ENCODE measurements at places on chromosomes 3 and 15.

- peaks cover 23% of the 10 kb centered on the region for H3K27me3 ChIP-seq
- H3K4me3 ChIP-seq: peak overlapping the region; percentile 89
- peaks cover 10% of the 10 kb centered on the region for H3K36me3 ChIP-seq
Observed at GRCh38 chr15:83108266-83109219, 1.1 kb downstream of the TM6SF1 start.

DNA sequence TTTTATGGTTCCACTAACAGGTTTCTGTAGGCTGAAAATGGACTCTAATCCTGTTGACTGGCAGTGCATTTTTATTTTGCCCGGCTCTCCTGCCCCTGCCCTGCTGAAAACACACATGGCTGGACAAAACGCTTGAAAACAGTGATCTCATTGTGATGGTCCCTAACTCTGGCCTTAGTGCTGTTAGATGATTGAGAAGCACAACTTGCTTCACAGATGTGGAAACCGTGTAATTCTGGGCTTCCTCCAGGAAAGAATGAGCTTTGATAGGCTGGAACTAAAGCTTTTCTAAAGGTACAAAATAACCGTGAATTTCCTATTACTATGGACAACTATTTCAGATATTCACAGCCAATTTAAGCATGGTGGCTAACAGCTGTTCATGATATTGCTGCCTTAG lies 121.4 kb downstream of the VGLL3 start:
- H3K36me3 ChIP-seq: no peaks in the 10 kb centered on the region
- DNase-seq: no peak
- H3K4me1 ChIP-seq: no peaks in the 10 kb centered on the region
- no peak overlapping the region for H3K27ac ChIP-seq

- DNase-seq: no peak
- peaks cover 15% of the 10 kb centered on the region for H3K27me3 ChIP-seq
- H3K36me3 ChIP-seq: no peaks in the 10 kb centered on the region
- no peak overlapping the region for H3K4me3 ChIP-seq
Observed at GRCh38 chr3:184663756-184664155, 48.1 kb downstream of the MAGEF1 start.

- no peaks in the 10 kb centered on the region for H3K36me3 ChIP-seq
- H3K27ac ChIP-seq: no peak overlapping the region
- H3K4me3 ChIP-seq: no peak overlapping the region
- no peaks in the 10 kb centered on the region for H3K4me1 ChIP-seq
- DNase-seq: no peak
Observed at GRCh38 chr3:174477491-174477890, 381.6 kb upstream of the NAALADL2 start.

DNA sequence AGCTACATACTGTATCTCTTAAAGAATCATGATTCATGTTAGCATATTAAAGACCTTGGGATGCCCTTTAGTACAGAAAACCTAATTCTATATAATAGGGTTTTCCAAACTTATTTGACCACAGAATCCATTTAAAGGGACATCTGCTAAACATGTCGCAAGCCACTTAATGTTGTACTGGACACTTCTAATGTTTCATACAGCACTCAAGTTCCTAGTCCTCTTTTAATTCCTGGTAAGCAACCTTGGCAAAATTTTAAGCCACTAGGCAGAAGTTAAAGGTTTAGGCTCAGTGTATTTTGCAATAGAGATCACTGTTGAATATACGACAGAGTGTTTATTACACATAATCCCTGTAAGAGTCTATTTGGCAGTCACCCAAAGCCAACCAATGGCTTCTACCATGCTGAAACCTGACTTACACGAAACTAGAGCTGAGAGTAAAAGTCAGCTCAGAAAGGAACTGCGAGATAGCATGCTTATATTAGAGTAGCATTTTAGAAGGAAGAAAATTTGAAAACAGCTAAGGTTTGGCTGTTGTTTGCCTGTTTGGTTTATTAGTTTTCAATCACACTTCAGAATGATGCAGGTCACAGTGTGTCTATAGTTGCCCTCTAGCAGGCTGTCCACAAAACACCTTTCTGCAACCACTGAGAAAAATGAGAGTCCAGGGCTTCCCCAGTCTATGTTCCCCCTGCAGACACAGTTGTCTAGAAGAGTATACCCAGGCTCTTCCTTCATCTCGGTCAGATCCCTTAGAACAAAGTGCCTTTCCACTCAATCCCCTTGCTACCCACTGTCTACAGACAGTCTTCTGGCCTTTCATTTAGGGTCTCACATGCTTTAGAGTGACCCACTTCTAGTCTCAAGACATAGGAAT lies 104.4 kb downstream of the FMN1 start:
- peaks cover 2% of the 10 kb centered on the region for H3K27me3 ChIP-seq
- H3K27ac ChIP-seq: no peak overlapping the region
- H3K4me1 ChIP-seq: peaks cover 2% of the 10 kb centered on the region
- DNase-seq: no peak
- H3K36me3 ChIP-seq: no peaks in the 10 kb centered on the region

- peaks cover 12% of the 10 kb centered on the region for H3K4me1 ChIP-seq
- H3K36me3 ChIP-seq: no peaks in the 10 kb centered on the region
- no peak for DNase-seq
- H3K27ac ChIP-seq: no peak overlapping the region
- no peak overlapping the region for H3K4me3 ChIP-seq
Observed at GRCh38 chr3:134854254-134854653, 59.2 kb downstream of the EPHB1 start.

DNA sequence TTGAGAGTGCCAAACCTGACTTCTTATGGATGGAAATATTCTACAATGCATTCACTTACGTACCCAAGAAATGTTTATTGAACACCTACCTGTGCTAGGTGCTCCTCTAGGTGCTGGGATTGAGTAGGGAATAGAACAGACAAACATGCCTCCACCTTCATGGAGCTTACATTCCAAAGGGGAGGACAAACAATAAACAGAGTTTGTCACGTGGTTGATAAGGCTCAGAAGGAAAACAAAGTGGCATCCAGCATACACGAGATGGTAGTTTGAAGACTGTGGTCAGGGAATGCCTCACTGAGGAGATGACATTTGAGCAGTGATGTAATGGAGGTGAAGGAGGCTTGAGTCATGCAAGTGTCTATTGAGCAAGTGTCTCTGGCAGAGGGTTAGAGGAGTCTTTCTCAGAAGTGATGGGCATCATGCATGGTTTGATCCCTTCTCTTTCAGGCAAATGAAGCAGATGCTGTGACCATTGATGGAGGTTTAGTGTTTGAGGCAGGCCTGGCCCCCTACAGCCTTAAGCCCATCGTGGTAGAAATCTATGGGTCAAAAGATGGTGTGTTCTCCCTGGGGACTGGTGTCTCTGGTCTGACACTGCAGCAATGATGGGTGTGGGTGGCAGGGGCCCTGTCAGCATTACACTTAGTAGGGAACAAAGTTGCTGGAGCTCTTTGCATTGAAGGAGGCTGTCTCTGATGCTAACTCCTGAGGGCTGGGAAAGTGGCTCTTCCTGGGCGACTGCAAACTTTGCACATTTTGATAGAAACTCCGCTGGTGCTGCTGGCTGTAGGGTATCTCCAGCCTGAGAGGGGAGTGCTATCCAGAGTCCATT lies 29.7 kb upstream of the TOPBP1 start:
- H3K36me3 ChIP-seq: no peaks in the 10 kb centered on the region
- no peak for DNase-seq
- H3K4me1 ChIP-seq: no peaks in the 10 kb centered on the region
- H3K27me3 ChIP-seq: peaks cover 3% of the 10 kb centered on the region
- H3K27ac ChIP-seq: no peak overlapping the region
- no peak overlapping the region for H3K4me3 ChIP-seq

GRCh38 chr15:32981536-32981935 lies 213.0 kb downstream of the FMN1 start:
- no peak overlapping the region for H3K27ac ChIP-seq
- no peaks in the 10 kb centered on the region for H3K4me1 ChIP-seq
- H3K36me3 ChIP-seq: no peaks in the 10 kb centered on the region
- no peak overlapping the region for H3K4me3 ChIP-seq
- DNase-seq: no peak

DNA sequence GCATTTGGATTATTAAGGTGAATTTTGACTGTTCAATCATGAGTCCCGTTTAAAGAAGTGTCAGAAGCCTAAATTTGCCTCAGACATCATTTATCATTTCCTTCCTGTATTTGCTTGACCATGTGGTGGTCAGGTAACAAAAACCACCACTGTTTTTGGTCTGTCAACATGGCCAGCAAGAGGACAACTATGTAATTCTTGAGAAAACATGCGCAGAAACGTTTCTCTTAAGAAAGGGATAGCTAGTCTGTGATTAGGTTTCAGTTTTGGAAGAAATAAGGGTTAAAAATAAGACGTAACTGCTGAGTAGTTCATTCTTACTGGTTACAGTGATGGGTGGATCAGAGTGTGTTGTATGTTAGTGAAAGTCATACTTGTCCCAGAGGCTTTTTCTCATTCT lies 204.5 kb downstream of the AKAP13 start:
- H3K36me3 ChIP-seq: peaks cover 48% of the 10 kb centered on the region
- H3K27ac ChIP-seq: peak overlapping the region; percentile 4
- H3K27me3 ChIP-seq: no peaks in the 10 kb centered on the region
- H3K4me1 ChIP-seq: peaks cover 64% of the 10 kb centered on the region

GRCh38 chr15:43968551-43968950 lies 141.7 kb downstream of the WDR76 start:
- peaks cover 12% of the 10 kb centered on the region for H3K27me3 ChIP-seq
- no peak overlapping the region for H3K27ac ChIP-seq
- no peaks in the 10 kb centered on the region for H3K36me3 ChIP-seq
- DNase-seq: no peak
- no peaks in the 10 kb centered on the region for H3K4me1 ChIP-seq
- no peak overlapping the region for H3K4me3 ChIP-seq

GRCh38 chr15:43748376-43748775 lies 2.1 kb downstream of the PDIA3 start:
- peak; percentile 70 for DNase-seq
- peak overlapping the region; percentile 60 for H3K27ac ChIP-seq
- H3K27me3 ChIP-seq: no peaks in the 10 kb centered on the region
- peaks cover 41% of the 10 kb centered on the region for H3K36me3 ChIP-seq

GRCh38 chr3:33273628-33274027 lies 3.6 kb upstream of the FBXL2 start:
- no peak for DNase-seq
- no peaks in the 10 kb centered on the region for H3K4me1 ChIP-seq
- H3K4me3 ChIP-seq: no peak overlapping the region
- no peaks in the 10 kb centered on the region for H3K36me3 ChIP-seq

DNA sequence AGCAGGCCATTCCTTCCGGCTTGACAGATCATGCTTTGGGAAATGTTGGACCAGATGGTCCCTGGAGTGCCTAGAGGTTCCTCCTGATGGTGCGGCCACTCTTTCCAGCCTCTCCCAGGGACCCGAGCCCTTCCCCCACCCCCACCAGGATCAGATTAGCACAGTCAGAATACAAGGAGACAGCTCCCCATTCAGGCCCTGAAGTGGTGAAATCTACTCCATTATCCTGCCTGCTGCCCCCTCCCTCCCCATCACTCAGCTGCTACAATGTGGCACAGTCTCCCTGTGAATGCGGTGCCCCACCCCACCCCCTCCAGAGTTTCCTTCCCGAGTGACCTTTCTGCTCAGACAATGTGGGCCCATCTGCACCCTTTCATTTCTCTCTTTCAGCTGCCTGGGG lies 29.4 kb downstream of the RNU5B-1 start:
- no peak for DNase-seq
- no peak overlapping the region for H3K27ac ChIP-seq
- H3K27me3 ChIP-seq: no peaks in the 10 kb centered on the region

GRCh38 chr15:77554306-77555080 lies 78.2 kb downstream of the LINGO1 start:
- H3K27me3 ChIP-seq: no peaks in the 10 kb centered on the region
- no peaks in the 10 kb centered on the region for H3K4me1 ChIP-seq
- no peak overlapping the region for H3K4me3 ChIP-seq

- no peak for DNase-seq
- H3K27me3 ChIP-seq: no peaks in the 10 kb centered on the region
- no peaks in the 10 kb centered on the region for H3K36me3 ChIP-seq
- no peaks in the 10 kb centered on the region for H3K4me1 ChIP-seq
- no peak overlapping the region for H3K4me3 ChIP-seq
- no peak overlapping the region for H3K27ac ChIP-seq
Observed at GRCh38 chr15:33526532-33526931, 215.8 kb downstream of the RYR3 start.

DNA sequence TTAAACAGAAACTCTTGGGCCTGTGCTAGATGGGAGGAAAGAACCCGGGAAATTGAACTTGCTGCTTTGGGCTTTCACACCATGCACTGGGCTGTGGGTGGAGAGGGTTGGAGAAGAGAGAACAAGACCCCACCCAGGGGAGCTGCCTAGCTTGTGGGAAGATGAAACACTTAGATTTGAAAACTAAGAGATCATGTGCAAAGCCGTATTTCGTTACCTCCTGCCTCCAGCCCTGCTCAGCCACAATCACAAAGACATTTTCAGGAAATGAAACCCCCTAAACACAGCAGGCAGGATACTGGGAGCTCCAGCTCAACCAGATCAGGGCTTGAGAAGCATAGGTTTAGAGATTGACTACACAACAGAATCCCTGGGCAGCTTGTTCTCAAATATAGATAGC lies 183.0 kb upstream of the C2CD4B start:
- H3K36me3 ChIP-seq: no peaks in the 10 kb centered on the region
- H3K4me3 ChIP-seq: no peak overlapping the region
- no peaks in the 10 kb centered on the region for H3K27me3 ChIP-seq
- H3K4me1 ChIP-seq: peaks cover 6% of the 10 kb centered on the region

DNA sequence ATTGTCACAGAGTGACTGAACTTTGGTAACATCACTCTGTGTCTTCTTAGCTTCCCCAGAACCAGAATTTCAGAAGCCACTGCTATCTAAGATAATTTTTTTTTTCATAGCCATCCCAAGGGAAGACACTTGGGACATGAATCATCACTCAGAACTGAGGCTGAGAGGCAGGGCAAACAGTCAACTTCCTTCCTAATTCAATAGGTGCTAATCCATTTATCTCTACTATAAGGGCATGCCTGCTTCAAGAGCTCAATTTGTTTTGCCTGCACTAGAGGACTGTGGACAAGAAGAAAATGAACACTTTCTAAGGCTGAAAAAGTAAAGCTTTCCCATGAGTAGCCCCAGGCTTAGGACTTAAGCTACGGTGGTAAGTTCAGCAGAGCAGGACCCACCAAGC lies 56.7 kb upstream of the MYRIP start:
- no peaks in the 10 kb centered on the region for H3K36me3 ChIP-seq
- DNase-seq: no peak
- no peak overlapping the region for H3K27ac ChIP-seq
- H3K27me3 ChIP-seq: no peaks in the 10 kb centered on the region
- H3K4me1 ChIP-seq: no peaks in the 10 kb centered on the region
- H3K4me3 ChIP-seq: no peak overlapping the region

GRCh38 chr3:80688814-80689213 lies 921.0 kb upstream of the ROBO1 start:
- H3K27ac ChIP-seq: no peak overlapping the region
- no peaks in the 10 kb centered on the region for H3K36me3 ChIP-seq
- DNase-seq: no peak
- no peaks in the 10 kb centered on the region for H3K27me3 ChIP-seq
- H3K4me1 ChIP-seq: no peaks in the 10 kb centered on the region
- no peak overlapping the region for H3K4me3 ChIP-seq

DNA sequence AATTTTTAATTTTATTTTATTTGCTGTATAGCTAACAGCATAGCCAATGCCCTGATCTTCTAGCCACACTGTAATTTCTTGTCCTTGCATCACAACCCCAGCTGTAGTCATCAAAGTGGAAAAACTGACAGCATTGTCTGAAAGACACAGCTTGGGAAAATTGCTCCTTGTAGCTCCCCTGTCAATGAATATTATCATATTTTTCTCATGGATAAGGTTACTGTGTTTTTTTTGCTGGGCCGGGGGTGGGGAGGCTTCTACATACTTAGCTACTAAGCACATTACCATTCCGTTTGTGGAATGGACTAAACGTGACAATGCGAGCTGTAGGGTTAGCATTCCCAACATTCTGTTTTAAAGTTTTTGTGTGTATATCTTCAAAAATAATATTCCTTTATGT lies 381.3 kb downstream of the TIGIT start:
- no peak overlapping the region for H3K4me3 ChIP-seq
- no peak overlapping the region for H3K27ac ChIP-seq
- H3K4me1 ChIP-seq: no peaks in the 10 kb centered on the region
- no peaks in the 10 kb centered on the region for H3K27me3 ChIP-seq
- no peak for DNase-seq

Measured in activated CD4-positive, alpha-beta T cell treated with anti-CD3 and anti-CD28 coated beads, Interleukin-2, amount 10 ng/mL, durations not matched to agents 24 days and 14 days (primary cell).